ENCODE measurements at places on chromosomes 13 and 19.

DNA sequence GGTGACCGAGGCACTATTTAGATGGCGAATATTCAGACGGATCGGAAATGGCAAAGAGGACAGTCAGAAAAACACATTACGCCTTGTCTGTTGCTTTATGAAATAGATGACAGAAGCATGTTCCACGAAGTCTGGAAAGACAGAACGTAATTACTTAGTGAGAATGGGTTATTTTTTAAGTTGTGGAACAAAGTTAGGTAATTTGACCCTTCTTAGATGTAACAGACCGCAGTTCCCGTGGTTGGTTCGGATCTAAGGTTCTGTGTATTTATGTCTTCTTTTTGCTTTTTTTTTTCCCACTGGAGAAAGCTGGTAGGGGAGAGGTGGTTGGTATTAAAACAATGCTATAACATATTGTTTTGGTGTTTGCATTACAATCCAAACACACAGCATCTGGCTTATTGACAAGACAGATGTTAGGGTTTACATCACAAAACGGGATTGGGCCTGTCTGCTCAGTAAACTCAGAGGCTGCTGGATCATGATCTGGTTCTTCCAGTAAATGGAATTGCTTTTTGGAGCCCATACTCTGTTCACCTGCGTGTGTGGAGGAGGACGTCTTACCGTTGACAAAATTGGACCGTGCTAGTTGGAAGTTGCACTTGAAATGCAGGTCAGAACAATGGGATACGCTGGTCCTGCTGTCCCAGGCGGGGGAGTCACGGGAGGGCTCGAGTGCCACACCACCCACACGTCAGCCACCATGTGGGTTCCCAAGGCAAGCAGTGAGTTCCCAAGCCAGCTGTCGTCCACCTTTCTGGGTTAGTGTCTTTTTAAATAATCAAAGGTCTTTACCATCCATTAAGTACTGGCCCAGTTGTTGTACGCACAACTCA, 13.8 kb downstream of the ATP11A start:
- no peak for DNase-seq

DNA sequence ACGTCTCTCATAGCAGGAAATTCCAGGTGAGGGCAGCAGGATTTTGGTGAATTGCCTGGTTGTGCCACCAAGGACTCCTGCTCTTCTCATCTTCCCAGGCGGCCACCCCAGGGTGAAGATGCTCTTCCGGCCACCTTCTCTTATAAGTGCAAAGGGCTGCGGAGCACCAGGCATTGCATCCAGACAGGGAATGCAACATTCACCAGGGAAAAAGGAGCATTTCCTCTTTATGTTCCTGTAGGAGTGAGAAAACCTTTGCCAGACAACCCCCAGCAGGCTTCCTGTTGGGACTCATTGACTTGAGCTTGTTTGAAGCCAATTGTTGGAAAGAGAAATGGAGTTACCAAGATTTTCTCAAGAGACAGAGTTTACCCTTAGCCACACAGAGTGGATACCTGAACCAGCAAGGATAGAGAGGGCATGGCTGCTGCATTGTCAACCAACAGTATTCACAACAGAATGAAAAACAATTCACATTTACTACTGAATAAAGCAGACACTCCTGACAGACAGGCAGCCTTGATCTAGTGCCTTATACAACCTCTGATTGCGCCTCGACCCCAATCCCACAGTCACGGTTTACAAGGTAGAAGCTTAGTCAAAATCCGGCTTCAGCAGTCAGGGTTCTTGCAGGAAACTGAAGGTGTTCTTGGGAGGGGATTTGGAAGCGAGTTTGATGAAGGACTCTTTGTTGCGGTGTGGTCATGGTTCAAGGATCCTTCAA, 1.8 kb upstream of the ATP11A start:
- DNase-seq = no peak

DNA sequence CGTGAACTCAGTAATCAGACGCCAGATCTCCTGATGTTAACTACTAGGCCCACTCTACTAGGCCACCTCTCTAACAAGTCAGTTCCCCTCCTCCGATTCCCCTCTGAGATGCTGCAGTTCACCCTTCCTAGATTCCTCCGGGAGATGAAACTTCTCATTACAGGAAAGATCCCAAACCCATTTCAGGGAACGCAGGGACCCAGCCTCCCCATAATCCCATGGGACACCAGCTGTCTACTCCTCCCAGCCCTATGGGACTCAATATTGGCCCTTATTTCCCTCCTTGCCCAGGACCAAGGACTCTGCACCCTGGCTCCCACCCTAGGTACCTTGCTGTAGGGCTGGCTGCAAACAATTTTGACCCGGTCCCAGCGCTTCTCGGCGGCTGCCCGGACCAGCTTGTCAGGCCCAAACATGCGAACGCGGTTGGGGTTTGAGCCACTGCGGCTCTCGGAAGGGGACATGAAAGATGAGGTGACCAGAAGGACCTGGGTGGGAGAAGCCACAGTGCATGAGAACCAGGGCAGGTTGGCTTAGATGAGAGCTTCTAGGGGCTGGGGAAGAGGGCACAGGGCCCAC, 20.9 kb downstream of the XRCC1 start:
- no peak for DNase-seq

DNA sequence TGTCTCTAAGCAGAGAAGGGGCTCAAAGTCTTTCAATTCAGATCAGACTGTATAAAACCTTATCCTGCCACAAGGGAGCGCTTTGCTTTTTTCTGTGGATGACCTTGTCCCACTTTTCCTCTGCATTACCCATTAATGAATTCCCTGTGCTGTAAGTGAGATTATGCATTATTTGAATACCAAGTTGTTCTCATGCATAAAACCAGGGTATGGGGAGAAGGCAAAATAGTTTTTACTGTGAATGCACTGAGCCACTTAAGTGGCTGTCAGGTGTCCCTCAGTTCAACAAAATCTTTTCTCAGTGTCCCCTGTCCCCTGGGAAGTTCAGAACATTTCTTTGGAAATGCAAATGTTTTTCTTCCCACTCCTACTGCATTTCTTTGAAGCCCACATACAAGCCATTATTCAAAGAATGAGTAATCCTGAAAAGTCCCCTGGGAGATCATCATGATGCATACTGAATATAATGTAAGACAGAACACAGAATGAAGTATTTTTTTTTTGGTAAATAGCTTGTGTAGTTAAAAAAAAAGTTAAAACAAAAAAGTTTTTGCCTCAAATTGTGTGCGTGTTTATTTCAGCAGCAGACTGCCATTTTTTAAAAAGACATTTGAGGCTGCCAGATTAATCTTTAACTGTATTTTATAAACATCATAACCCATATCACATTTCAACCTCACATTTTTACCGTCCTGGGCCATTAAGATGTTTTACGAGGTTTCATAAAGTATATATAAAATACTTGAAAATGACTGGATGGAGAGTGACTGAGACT, 506.7 kb upstream of the PCDH9 start:
- DNase-seq = no peak

DNA sequence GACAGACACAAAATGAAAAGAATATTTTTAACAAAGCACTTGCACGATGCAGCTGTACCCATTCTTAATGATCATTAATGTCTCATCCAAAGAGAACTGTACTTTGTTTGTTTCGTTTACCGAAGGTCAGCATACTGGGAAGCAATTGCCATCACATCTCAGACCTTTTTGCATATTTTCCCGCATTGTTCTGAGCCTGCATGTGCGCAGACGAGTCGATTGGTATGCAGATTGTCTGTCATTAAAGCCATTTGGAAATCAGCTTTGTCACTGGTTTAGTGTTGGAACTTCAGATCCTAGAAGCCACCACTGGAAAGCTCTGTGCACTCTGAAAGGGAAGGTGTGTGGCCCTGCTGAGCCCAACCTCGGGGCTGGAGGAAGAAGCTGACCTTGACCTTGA, 15.6 kb downstream of the SPACA7 start:
- no peak for DNase-seq

GRCh38 chr13:24183741-24184182, 23.2 kb downstream of the SPATA13 start:
- no peak for DNase-seq

All from NCI-H1930 (cell line).